ENCODE measurements at places on chromosomes 6 and 20.

GRCh38 chr6:128240024-128240428 lies 280.4 kb downstream of the PTPRK start:
- DNase-seq: no peak

- no peak for DNase-seq
Measured at GRCh38 chr6:71402096-71402495, 113.5 kb downstream of the OGFRL1 start.

DNA sequence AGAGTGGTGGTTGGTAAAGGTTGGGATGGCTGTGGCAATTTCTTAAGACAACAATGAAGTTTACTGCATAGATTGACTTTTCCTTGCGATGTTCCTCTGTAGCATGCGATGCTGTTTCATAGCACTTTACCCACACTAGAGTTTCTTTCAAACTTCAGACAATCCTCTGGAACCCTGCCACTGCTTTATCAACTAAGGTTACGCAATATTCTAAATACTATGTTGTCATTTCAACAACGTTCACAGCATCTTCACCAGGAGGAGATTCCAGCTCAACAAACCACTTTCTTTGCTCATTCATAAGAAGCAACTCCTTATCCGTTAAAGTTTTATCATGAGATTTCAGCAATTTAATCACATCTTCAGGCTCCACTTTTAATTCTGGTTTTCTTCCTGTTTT lies 161.2 kb upstream of the NRSN1 start:
- no peak for DNase-seq

DNA sequence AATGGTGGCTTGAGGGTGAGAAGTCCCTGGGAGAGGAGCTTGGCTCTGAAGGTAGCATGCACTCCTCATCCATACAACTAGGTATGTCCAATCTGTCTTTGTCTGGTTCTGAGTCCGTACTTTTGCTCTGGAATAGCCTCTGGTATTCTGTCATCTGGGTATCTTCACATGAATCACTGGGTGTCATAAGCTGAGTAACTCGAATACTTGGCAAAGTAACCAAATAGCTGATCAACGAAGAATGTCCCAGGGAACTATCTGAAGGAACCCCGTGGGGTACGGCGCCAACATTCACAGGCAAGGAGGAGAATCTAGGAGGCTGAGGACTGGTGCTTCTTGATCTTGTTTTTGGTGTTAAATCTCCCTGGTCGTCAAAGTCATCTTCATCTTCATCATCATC lies 184.8 kb downstream of the HIVEP2 start:
- no peak for DNase-seq

GRCh38 chr6:27768556-27768955 lies 143.6 kb downstream of the OR2B2 start:
- DNase-seq: no peak

- DNase-seq: no peak
Measured at GRCh38 chr6:35236223-35236622, 22.5 kb downstream of the SCUBE3 start.

Data from HS-5 (cell line).